HFFc6 (cell line): ENCODE measurements at places on chromosomes 5 and 9. TPM values are rescaled to one million over a fixed set of nuclear protein-coding genes. Genes with fewer than 3 reads are reported as not detected.
A peak's percentile ranks its signal among the peaks of the same experiment; 100 is the strongest.

DNA sequence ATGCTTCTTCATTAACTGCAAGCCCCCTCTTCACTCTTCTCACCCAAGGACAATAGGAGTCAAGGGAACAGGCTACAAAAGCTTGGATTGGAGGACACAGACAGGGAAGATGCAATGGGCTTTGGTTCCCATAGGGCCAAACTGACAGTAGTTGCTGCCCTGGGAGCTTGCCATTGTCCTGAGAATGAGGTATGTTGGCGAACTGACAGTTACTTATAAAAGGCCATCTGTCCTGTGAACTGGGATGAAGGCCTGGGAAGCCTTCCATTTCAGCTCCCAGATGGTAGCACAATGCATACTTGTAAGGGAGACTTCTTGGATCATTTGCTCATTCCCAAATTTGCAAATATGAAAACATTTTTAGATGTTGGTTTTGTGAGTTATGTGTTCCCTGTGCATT, 88.9 kb downstream of the SNCAIP start:
- H3K27ac ChIP-seq: no peak overlapping the region
- no peak for DNase-seq
- H3K27me3 ChIP-seq: peaks cover 3% of the 10 kb centered on the region; the same call in 1 of the 2 replicates
- no peaks in the 10 kb centered on the region for H3K36me3 ChIP-seq
- no peaks in the 10 kb centered on the region for H3K4me1 ChIP-seq

- H3K27me3 ChIP-seq: no peaks in the 10 kb centered on the region
- H3K4me1 ChIP-seq: peaks cover 38% of the 10 kb centered on the region
- H3K4me3 ChIP-seq: no peak overlapping the region
Measured at GRCh38 chr9:6945816-6946215, 188.0 kb downstream of the KDM4C start.

GRCh38 chr5:109359642-109360041, 50.1 kb downstream of the PJA2 start:
- H3K4me3 ChIP-seq: no peak overlapping the region
- H3K36me3 ChIP-seq: peaks cover 31% of the 10 kb centered on the region
- no peak for DNase-seq
- H3K27me3 ChIP-seq: no peaks in the 10 kb centered on the region
- no peaks in the 10 kb centered on the region for H3K4me1 ChIP-seq
- H3K27ac ChIP-seq: no peak overlapping the region

DNA sequence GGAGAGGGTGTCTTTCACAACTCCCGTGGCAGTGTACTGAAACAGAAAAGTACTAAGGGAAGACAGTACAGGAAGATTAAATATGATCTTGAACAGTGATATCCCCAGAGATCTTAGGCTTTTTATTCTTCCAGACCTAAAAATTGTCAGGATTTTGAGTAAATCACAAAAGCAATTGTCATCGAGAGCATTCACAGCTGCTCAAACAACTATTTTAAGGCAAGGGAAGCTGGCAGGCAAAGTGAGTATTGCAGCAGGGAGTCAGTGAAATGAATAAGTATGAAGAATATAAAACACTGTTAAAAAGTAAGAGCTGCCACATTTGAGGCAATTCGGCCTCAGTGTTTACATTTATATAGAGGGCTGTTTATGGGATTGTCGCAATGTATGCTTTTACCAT, 479.0 kb downstream of the CAAP1 start:
- H3K4me1 ChIP-seq: no peaks in the 10 kb centered on the region
- H3K36me3 ChIP-seq: no peaks in the 10 kb centered on the region
- no peaks in the 10 kb centered on the region for H3K27me3 ChIP-seq

- H3K36me3 ChIP-seq: no peaks in the 10 kb centered on the region
- H3K4me1 ChIP-seq: no peaks in the 10 kb centered on the region
- H3K4me3 ChIP-seq: no peak overlapping the region
- H3K27ac ChIP-seq: no peak overlapping the region
- no peak for DNase-seq
Measured at GRCh38 chr5:175861337-175862130, 9.8 kb upstream of the CPLX2 start.

GRCh38 chr5:179767496-179768100, 26.2 kb upstream of the LTC4S start:
- H3K4me3 ChIP-seq: no peak overlapping the region
- peaks cover 50% of the 10 kb centered on the region for H3K4me1 ChIP-seq
- H3K27me3 ChIP-seq: no peaks in the 10 kb centered on the region

- no peak overlapping the region for H3K27ac ChIP-seq
- no peak overlapping the region for H3K4me3 ChIP-seq
Measured at GRCh38 chr9:4657426-4658159, 4.5 kb upstream of the PLPP6 start.

DNA sequence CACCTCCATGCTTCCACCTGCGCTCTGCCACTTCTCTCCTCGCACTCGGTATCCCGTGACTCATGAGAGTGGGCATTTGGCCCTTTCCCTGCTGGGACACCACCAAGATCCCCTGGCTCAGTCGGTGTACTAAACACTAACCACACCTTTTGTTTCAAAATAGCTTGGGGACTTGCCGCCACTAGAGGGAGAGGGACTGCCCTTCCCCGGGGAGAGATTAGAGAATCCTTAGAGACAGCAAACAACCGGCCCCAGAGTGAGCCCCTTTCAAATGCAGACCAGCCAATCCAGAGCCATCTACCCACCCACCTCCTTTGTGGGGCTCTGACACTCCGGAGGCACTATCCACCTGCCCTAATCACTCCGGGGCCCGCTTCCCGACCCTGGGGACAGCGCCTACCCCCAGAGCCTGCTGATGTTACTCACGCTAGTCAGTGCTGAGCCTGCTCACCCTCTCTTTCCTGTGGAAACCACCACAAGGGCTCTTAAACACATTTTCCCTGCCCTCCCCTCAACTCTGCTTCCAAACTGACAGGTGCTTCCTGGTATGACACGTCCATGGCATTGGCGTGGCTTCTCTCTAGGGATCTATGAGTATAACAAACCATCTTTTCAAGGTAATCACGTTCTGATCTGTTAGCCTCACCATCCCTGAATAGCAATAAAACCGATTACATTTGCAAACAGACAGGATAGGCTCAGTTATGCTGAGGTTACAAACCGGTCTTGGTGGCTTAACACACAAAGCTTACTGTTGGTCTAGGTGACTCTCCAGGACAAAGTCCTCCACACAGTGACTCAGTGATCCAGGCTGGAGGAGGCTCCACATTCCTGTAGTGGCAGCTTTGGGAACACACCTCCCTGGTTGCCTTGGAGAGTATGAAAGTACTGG, 180.1 kb upstream of the MVB12B start:
- H3K27ac ChIP-seq: no peak overlapping the region
- no peaks in the 10 kb centered on the region for H3K4me1 ChIP-seq
- H3K4me3 ChIP-seq: no peak overlapping the region
- no peaks in the 10 kb centered on the region for H3K36me3 ChIP-seq

DNA sequence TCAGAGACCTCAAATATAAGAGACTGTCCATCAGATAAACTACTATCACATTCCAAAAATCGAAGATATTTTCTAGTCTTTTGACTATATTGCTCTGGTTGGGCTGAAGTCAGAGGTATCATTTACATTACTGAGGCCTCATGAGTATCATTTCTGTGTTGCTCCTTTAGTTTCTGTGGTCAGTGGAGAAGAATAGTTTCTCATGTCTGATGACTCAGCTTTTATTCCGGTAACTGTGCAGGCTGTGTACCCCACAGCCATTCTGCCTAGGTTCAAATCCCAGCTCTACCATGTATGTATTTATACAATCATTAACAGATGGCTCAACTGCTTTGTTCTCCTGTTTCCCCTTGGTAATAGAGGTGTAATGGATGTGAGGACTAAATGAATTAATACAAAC, 179.3 kb downstream of the ALDH1A1 start:
- no peak overlapping the region for H3K27ac ChIP-seq
- no peaks in the 10 kb centered on the region for H3K36me3 ChIP-seq
- H3K27me3 ChIP-seq: no peaks in the 10 kb centered on the region; the same call in 1 of the 2 replicates
- H3K4me1 ChIP-seq: no peaks in the 10 kb centered on the region

- DNase-seq: no peak
- H3K4me1 ChIP-seq: peaks cover 60% of the 10 kb centered on the region
- H3K27ac ChIP-seq: no peak overlapping the region
- H3K27me3 ChIP-seq: peaks cover 22% of the 10 kb centered on the region; the same call in 1 of the 2 replicates
Measured at GRCh38 chr5:36491856-36492255, 114.5 kb upstream of the SLC1A3 start.

GRCh38 chr5:134574521-134574920, 49.1 kb downstream of the JADE2 start:
- peaks cover 32% of the 10 kb centered on the region for H3K36me3 ChIP-seq
- no peak overlapping the region for H3K4me3 ChIP-seq
- no peaks in the 10 kb centered on the region; the same call in 1 of the 2 replicates for H3K27me3 ChIP-seq
- no peak for DNase-seq

DNA sequence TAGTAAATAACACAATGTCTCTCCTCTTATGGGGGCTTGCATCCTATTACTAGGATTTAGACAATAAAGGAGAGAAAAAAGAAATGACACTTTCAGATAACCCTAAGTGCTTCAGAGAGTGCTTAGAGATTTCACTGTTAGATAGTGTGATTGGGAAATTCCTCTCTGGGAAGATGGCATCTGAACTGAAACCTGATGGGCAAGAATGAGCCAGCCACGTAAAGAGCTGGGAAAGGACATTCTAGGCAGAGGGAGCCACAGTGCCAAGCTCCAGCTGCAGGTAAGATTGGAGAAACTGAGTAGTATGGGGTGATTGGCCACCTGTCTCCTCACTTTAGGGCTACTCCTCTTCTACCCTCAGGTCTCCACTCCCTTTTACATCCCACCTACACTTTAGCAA, 14.5 kb downstream of the CDO1 start:
- H3K4me3 ChIP-seq: no peak overlapping the region
- no peak for DNase-seq
- no peaks in the 10 kb centered on the region for H3K36me3 ChIP-seq
- H3K4me1 ChIP-seq: no peaks in the 10 kb centered on the region
- H3K27ac ChIP-seq: no peak overlapping the region

DNA sequence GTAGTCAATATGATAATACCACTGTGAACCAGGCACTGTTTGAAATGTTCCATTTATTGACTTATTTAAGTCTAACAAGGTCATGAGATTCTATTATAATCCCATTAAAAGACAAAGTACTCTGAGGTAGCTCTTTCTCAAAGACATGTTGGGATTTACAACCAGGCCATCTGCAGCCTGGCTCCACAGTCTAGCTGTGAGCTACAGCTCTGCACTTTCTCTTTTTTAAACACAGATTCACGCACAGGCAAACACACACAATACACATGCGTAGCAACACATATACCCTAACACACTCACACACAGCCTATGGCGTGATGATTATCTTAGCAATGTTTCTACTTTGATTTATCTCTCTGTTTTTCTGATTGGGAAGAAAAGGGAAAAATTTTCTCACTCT, 174.3 kb downstream of the PRR16 start:
- H3K36me3 ChIP-seq: peaks cover 44% of the 10 kb centered on the region
- no peak overlapping the region for H3K27ac ChIP-seq
- DNase-seq: no peak
- no peak overlapping the region for H3K4me3 ChIP-seq
- H3K4me1 ChIP-seq: peaks cover 12% of the 10 kb centered on the region

GRCh38 chr9:21154018-21154608, 12.3 kb downstream of the IFNA21 start:
- H3K27me3 ChIP-seq: peaks cover 4% of the 10 kb centered on the region
- no peak for DNase-seq
- no peak overlapping the region for H3K27ac ChIP-seq
- H3K36me3 ChIP-seq: no peaks in the 10 kb centered on the region

- peak; percentile 45 for DNase-seq
- H3K27ac ChIP-seq: peak overlapping the region; percentile 67
- peaks cover 2% of the 10 kb centered on the region; the same call in 1 of the 2 replicates for H3K27me3 ChIP-seq
- peak overlapping the region; percentile 13; the same call in 1 of the 2 replicates for H3K4me3 ChIP-seq
Measured at GRCh38 chr9:22030101-22030598, 21.0 kb upstream of the CDKN2B start.

- no peaks in the 10 kb centered on the region for H3K36me3 ChIP-seq
- peaks cover 7% of the 10 kb centered on the region; the same call in 1 of the 2 replicates for H3K4me1 ChIP-seq
Measured at GRCh38 chr9:106697750-106698502, 165.0 kb upstream of the ZNF462 start.

The TMEM252 gene
- total RNA-seq: not detected in 3 replicates

The SHC3 gene
- total RNA-seq: 0.51 and 0.73 TPM in 2 replicates

The OGN gene
- total RNA-seq: not detected in 3 replicates

The TRPM3 gene
- total RNA-seq: not detected in 3 replicates

The POU5F2 gene
- total RNA-seq: 0.06 and 0.13 TPM in 2 replicates
